ENCODE measurements at places on chromosomes 16 and 17. TPM values are rescaled to one million over a fixed set of nuclear protein-coding genes. Genes with fewer than 3 reads are reported as not detected.

DNA sequence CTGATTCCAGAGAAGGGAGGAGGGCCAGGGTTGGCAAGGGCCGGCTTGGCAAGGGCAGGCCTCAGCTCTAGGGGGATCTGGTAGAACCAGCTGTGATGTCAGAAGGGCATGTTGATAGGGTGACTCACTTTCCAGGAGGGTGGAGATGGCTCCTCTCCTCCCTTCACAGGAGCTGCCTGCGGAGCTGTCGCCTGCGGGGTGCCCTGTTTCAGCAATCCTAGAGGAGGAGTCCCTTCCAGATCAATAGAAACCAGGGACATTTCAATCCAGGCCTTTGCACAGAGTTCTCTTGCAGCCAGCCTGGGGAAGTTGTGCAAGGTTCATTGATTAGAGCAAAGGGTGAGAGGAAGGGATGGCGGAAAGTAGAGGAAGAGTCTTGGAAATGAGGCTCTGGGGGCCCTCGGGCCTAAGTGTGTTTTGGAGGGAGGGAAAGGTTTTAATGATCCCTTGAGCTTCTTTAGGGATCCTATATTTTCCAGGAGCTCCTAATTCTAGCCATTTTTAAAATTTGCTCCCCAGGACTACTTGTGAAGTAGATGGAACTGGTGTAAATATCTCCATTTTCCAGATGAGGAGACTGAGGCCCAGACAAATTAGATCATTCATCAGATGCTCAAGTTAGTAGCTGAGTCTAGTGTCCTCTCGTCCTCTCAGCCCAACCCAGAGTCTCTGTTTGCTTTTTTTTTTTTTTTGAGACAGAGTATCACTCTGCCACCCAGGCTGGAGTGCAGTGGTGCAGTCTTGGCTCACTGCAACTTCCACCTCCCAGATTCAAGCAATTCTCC, 24.8 kb upstream of the CSNK2A2 start:
- DNase-seq = no peak

TRAPPC1 gene
- total RNA-seq = 114 TPM

- DNase-seq = no peak
Measured at GRCh38 chr17:6599364-6599763, 41.1 kb downstream of the KIAA0753 start.

CCDC40 gene
- 9.0 TPM for total RNA-seq

DNA sequence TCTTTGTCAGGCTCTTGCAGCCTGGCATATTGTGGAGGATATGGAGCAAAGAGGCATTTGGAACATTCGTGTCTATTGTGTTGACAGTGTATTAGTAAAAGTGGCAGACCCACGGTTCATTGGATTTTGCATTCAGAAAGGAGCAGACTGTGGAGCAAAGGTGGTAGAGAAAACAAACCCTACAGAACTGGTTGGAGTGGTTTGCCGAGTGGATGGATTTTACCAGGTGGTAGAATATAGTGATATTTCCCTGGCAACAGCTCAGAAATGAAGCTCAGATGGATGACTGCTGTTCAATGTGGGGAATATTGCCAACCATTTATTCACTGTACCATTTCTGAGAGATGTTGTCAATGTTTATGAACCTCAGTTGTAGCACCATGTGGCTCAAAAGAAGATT, 44.5 kb downstream of the EFCAB13 start:
- no peak for DNase-seq

C16orf90 gene
- not detected for total RNA-seq

- DNase-seq = peak; percentile 98
Measured at GRCh38 chr17:47895856-47896671, at the start of gene SP2. TSS of gene SP2 (plus strand) at chr17:47896236. CDS start at chr17:47896287, 51 bp downstream.

SEPTIN12 gene
- not detected for total RNA-seq

DNA sequence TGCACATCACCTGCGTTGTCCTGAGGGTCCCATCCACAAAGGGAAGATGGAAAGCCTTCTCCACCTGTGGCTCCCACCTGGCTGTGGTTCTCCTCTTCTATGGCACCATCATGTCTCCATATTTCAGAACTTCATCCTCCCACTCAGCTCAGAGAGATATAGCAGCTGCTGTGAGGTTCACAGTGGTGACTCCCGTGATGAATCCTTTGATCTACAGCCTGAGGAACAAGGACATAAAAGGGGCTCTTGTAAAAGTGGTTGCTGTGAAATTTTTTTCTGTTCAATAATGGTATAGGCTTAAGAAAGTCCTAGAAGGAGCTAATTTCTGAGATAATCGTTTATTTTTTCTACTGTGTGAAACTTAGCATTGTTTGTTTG, 18.7 kb downstream of the ZNF200 start:
- DNase-seq = no peak

GRCh38 chr16:85635545-85636140, 22.5 kb downstream of the GSE1 start:
- DNase-seq = no peak

DNA sequence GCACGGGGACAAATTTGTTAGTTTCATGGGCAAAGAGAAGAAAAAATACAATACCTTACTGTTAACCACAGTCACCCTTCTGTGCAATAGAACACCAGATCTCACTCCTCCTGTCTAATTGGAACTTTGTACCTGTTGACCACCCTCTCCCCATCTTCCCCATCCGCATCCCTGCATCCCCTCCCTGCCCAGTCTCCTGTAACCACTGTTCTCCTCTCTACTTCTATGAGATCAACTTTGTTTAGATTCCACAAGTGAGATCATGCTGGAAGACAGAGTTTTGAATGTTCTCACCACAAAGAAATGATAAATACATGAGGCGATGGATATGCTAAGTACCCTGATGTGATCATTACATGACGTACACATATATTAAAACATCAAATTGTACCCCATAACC, 47.7 kb downstream of the CLEC16A start:
- DNase-seq = no peak

- no peak for DNase-seq
Measured at GRCh38 chr17:80138856-80139426, 8.0 kb downstream of the EIF4A3 start.

- no peak for DNase-seq
Measured at GRCh38 chr17:16297367-16298139, 55.7 kb downstream of the CENPV start.

DNA sequence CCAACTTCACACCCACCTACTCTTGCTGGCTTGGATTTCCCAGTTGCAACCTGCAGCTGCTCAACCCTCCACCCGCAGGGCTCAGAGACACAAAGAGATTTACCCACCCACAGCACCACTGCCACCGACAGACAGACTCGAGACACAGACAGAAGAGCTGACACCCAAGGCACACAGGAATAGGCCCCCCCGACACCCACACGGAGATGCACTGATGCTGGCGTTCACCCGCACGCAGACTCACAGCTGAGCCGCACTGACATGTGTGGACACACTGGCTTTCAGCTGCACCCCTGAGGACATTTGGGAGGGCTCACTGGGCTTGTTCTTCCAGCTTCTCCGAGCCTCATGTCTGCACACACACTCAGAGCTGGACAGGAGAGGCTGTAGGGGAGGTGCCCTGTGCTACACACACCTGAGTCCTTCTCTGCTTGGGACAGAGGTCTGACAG, 8.2 kb downstream of the STX1B start:
- DNase-seq = no peak

CCL17 gene
- not detected for total RNA-seq

CCL18 gene
- 2.3 TPM for total RNA-seq

- no peak for DNase-seq
Measured at GRCh38 chr16:50505714-50506542, 42.3 kb upstream of the NKD1 start.

CTF1 gene
- 17.7 TPM for total RNA-seq
